ENCODE measurements at places on chromosomes 12 and 14.

DNA sequence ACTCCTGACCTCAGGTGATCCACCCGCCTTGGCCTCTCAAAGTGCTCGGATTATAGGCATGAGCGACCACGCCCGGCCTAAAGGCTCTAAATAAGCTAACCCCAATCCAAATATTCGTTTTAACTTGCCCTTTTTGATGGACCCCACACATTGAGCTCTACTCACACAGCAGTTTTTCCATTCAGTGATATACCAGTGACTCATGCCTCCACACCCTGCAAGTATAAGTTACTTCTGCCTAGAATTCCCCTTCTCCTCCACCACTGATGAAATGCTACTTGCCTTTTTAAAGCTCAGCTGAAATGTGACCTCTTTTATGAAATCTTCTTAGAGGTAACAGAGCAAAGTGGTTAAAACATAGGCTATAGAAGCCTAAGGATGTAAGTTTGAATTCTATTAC lies 68.8 kb downstream of the EXOC5 start:
- no peak overlapping the region for H3K27ac ChIP-seq
- H3K36me3 ChIP-seq, result no peaks in the 10 kb centered on the region
- H3K4me1 ChIP-seq, result no peaks in the 10 kb centered on the region

- peak overlapping the region; percentile 57 for H3K4me3 ChIP-seq
- no peak for DNase-seq
- peaks cover 25% of the 10 kb centered on the region for H3K4me1 ChIP-seq
- no peaks in the 10 kb centered on the region for H3K27me3 ChIP-seq
- H3K27ac ChIP-seq, result peak overlapping the region; percentile 58
- H3K36me3 ChIP-seq, result no peaks in the 10 kb centered on the region
Observed at GRCh38 chr14:51862176-51862796, 1.9 kb downstream of the GNG2 start.

- H3K36me3 ChIP-seq, result no peaks in the 10 kb centered on the region
- no peak overlapping the region for H3K4me3 ChIP-seq
Observed at GRCh38 chr12:4954621-4955354, 45.1 kb downstream of the KCNA1 start.

GRCh38 chr14:75088566-75089373 lies 19.3 kb downstream of the ZC2HC1C start:
- no peak overlapping the region for H3K4me3 ChIP-seq
- no peaks in the 10 kb centered on the region for H3K4me1 ChIP-seq
- no peak overlapping the region for H3K27ac ChIP-seq
- no peak for DNase-seq
- no peaks in the 10 kb centered on the region for H3K27me3 ChIP-seq

DNA sequence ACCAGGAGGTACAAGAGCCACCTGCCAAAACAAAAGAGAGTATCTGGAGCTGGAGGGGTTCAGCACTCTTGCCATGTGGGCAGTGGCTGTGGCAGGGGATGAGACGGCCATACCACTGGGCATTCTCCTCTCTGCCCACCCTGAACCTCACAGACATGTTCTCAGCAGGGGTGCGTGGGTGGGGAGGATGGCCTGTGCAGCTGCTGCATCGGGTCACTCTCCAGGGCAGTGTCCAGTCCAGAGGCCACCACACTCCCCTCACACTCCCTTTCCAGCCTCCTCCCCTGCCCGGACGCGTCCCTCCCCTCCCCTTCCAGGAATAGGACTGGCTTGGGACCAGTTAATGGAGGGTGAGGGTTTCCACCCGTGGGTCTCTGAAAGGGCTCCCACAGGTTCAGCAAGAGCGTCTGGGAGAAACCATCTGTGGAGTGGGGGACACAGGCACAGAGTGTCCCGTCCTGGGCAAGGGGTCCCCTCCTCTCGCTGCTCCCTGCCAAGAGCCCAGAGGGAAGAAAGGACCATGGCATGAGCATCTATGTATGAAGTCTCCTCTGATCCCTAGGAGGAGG lies 501 bp downstream of the C1R start:
- no peaks in the 10 kb centered on the region for H3K36me3 ChIP-seq
- DNase-seq, result no peak
- H3K27me3 ChIP-seq, result no peaks in the 10 kb centered on the region
- H3K4me3 ChIP-seq, result peak overlapping the region; percentile 57

DNA sequence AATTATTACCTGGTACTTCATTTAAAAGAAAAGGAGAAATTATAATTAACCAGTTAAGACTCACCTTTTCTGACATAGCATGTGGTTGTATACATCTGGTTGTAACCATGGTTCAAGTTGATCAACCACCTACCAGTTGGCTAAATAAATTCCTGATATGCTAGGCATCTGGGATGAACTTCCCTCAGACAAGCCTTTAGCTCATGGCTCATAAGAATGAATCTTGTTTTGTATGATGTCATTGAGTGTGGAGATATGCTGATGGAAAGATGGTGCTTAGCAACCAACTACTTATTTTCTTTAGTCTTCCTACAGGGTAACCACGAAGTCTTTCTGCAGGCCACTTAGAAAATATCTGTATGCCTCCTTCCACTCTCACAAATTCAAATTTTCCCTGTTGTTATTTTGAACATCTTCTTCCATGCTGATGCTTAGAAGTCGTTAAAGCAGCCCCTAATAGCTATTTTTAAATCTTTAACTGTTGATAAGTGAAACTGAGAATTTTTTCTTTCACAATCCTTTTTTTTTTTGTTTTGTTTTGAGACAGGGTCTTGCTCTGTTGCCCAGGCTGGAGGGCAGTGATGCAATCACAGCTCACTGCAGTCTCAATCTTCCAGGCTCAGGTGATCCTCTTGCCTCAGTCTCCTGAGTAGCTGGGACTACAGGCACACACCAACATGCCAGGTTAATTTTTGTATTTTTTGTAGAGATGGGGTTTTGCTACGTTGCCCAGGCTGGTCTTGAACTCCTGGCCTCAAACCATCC lies 51.9 kb upstream of the PTHLH start:
- DNase-seq, result no peak
- no peaks in the 10 kb centered on the region for H3K27me3 ChIP-seq
- H3K27ac ChIP-seq, result no peak overlapping the region
- H3K4me3 ChIP-seq, result no peak overlapping the region
- no peaks in the 10 kb centered on the region for H3K36me3 ChIP-seq
- H3K4me1 ChIP-seq, result no peaks in the 10 kb centered on the region

DNA sequence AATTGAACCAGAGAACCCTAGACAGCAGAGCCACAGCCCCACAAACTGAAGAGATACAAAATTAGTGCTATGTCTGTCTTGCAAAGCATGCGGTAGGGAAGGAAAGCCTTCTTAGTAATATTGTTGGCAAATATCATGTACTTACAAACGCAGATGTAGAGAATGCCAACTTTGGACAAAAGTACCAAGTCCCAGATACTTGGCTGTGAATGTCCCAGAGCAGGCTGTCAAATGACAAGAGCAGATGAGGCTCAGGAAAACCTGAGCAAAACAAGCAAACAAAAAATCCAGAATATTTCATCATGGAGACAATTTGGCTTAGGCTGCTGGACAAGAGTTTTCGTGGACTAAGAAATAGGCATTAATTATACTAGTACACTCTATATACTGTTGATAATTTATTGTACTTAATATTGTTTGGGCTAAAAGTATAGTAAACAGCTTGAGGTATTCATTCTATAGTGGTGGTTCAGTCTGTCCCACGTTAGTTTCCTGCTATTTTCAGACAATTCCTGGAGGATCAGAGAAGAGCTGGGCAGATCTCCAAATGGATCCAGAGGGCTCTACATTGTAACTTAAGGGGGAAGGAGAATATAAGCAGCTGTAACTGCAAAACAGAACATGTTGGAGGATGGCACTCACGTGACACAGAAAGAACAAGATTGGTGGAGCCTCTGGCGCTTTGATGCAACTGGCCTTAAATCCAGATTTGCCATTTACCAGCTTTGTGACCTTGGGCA lies 329.8 kb downstream of the ATP23 start:
- no peaks in the 10 kb centered on the region for H3K36me3 ChIP-seq
- H3K27ac ChIP-seq, result no peak overlapping the region
- H3K27me3 ChIP-seq, result no peaks in the 10 kb centered on the region
- H3K4me3 ChIP-seq, result no peak overlapping the region
- DNase-seq, result no peak
- H3K4me1 ChIP-seq, result no peaks in the 10 kb centered on the region

- H3K27ac ChIP-seq, result peak within 1 kb of the TSS; percentile 52
- peak within 1 kb of the TSS; percentile 54 for H3K4me3 ChIP-seq
- no peaks in the 10 kb centered on the region for H3K4me1 ChIP-seq
- peaks cover 9% of the 10 kb centered on the region for H3K27me3 ChIP-seq
- H3K36me3 ChIP-seq, result no peaks in the 10 kb centered on the region
Observed at GRCh38 chr12:40691913-40692764, at the start of gene CNTN1. Gene CNTN1 (plus strand): TSS chr12:40692439.

- H3K36me3 ChIP-seq, result no peaks in the 10 kb centered on the region
- H3K4me3 ChIP-seq, result no peak overlapping the region
Observed at GRCh38 chr12:25625146-25625545, 72.1 kb upstream of the LMNTD1 start.

DNA sequence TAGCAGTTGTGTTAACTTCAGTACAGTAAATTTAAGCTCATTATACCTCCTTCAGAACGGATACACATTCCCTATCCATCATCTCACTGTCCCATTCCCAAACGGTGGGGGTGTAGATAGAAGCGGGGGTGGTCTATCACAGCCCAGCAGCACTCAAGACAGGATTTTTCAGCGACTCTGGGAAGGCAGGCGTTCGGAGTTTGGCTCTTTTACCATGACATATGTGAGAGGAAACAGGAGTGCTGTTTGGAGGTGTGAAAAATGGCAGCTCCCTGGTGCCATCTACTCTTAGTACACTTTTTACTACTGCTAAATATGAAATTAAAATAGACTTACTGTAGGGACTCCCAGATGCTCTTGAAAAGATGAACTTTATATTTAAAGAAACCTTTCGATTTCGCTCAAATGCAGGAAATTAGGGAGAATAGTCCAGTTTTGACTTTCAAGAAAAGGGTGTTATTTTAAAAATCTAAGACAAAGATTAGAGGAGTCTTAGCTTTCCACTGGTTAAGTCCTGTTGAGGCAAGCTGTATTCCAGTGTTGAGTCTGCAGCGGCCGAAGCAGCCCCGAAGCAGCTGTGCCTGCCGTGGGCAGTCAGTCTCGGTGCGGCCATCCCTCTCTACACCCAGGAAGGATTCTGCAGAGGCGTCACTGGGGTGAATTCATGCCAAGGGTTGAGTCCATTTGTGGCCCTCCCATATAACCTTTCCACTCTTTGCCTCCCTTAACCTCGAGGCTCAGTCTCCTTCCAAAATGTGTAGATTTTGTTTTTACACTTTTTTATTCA lies 42.1 kb downstream of the KCNMB4 start:
- no peak for DNase-seq
- no peaks in the 10 kb centered on the region for H3K27me3 ChIP-seq
- no peaks in the 10 kb centered on the region for H3K36me3 ChIP-seq
- no peak overlapping the region for H3K27ac ChIP-seq
- H3K4me3 ChIP-seq, result no peak overlapping the region

GRCh38 chr12:9619411-9620179 lies 11.9 kb upstream of the KLRB1 start:
- no peak for DNase-seq
- no peaks in the 10 kb centered on the region for H3K4me1 ChIP-seq
- H3K27ac ChIP-seq, result no peak overlapping the region
- H3K36me3 ChIP-seq, result no peaks in the 10 kb centered on the region

DNA sequence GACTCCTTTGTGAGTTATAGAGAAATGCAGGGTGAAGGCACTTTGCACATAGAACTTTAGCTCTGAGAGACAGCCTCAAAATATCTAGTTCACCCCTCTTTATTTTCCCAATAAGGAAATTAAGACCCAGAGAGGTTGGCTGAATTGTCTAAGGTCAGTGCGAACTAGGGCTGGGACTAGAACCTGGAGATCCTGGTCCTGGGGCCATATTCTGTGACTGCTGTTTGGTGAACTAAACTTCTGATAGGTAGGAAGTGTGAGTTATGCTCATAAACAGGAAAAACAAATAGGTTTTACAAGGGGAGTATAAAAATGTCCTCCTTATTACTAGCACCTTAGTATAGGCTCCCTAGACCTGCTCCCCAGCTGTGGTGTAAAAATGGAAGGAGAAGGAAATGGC lies 53.9 kb downstream of the DAD1 start:
- no peaks in the 10 kb centered on the region for H3K27me3 ChIP-seq
- H3K36me3 ChIP-seq, result no peaks in the 10 kb centered on the region
- peaks cover 23% of the 10 kb centered on the region for H3K4me1 ChIP-seq
- no peak for DNase-seq
- no peak overlapping the region for H3K4me3 ChIP-seq
- no peak overlapping the region for H3K27ac ChIP-seq

DNA sequence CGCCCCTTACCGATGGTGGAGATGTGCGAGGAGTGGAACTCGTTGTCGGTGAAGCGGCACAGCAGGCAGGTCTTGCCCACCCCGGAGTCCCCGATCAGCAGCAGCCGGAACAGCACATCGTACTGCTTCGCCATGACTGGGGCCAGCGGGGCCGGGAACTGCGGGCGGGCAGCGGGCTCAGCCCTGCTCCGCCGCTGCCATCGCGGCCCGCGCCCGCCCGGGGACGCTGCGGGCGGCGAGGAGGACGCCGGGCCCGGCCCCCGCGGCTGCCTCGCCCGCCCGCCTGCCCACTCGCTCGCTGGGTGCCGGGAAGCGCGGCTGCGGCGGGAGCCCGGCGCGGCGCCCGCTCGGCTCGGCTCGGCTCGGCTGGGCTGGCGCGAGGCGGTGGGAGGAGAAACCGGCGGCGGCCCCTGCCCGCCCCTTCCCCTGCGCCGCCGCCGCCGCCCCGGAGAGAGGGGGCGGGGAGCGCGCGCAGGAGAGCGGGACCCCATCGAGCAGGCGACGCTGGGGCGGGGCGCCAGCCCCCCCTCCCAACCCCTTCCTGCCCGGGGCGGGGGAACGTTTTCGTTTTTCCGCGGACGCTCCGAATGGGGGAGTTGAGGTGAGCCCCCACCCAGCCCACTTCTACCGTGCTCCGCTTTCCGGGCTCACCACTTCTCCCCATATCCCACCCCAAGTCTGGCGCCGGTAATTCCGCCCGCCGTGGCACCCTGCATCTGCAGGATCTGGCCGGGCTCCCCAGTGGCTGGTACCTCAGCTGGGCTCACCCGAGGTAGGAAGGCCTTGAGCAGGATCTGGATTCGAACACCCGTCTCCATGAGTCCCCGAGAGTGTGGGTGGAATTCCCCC lies at the start of gene RAB15:
Gene RAB15 (minus strand): TSS at position 394 of the 849 bp plus-strand sequence. CDS start 260 bp downstream, at position 134.
- H3K27me3 ChIP-seq, result peaks cover 12% of the 10 kb centered on the region
- peak within 1 kb of the TSS; percentile 46 for H3K4me3 ChIP-seq
- no peak for DNase-seq
- peaks cover 9% of the 10 kb centered on the region for H3K4me1 ChIP-seq

Data from tibial nerve (tissue), 4 donors.